GM04504 (cell line): ENCODE measurements at places on chromosomes 12 and 14.

- no peak for DNase-seq
Measured at GRCh38 chr12:54265364-54265812, 14.5 kb downstream of the CBX5 start.

- no peak for DNase-seq
Measured at GRCh38 chr14:88310449-88310848, 12.6 kb downstream of the KCNK10 start.

DNA sequence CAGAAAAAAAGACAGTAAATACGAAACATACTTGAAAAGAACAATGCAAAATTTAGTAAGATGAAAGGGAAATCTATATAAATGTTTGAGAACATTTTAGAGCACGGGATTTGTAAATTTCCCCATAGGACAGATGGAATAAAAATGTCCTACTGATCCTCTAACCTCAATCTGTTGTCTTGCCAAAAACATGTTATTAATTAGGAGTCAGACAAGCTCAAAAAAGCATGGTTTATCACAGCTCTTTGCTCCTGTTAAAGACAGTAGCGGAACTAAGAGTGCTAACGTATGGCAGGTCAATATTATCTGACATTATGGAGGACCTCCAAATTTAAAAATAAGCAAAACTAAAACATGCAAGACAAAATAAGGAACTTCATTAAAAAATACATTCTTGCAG is 12.9 kb downstream of the GMFB start:
- no peak for DNase-seq

GRCh38 chr14:73344319-73344718 is 107.0 kb downstream of the PAPLN start:
- no peak for DNase-seq

DNA sequence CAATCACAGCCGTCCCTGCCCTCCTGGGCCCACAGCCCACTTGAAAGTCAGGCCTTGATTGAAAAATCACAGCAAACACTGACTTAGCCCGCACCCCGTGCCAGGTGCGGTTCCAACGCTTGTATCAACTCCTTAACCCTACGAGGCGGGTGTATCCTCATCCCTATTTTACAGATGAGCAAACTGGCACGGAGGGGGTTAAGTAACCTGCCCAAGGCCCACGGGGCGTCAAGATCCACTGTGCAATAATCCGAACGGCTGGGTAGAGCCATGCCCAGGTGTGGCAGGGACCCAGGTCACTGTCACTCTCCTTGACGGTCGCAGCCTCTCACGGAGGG is 583 bp downstream of the DNAH10 start:
- DNase-seq = no peak

DNA sequence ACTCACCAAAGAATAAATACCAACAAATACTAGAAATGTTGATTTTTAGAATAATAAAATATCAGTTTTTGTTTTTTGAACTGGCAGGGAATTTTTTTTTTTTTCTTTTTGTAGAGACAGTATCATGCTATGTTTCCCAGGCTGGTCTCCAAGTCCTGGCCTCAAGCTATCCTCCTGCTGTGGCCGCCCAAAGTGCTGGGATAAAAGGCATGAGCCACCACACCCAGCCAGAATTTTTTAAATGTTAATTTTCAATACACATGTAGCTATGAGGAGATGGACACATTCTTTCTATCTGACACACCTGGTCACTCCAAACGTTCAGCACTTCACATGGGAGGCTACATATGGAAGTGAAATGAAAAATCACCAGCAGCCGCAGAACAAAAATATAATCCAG is 126.8 kb downstream of the ETV6 start:
- DNase-seq = no peak

GRCh38 chr12:14303661-14304155 is 61.8 kb upstream of the ATF7IP start:
- DNase-seq = no peak

GRCh38 chr12:5222011-5222461 is 178.4 kb downstream of the KCNA5 start:
- DNase-seq = no peak

DNA sequence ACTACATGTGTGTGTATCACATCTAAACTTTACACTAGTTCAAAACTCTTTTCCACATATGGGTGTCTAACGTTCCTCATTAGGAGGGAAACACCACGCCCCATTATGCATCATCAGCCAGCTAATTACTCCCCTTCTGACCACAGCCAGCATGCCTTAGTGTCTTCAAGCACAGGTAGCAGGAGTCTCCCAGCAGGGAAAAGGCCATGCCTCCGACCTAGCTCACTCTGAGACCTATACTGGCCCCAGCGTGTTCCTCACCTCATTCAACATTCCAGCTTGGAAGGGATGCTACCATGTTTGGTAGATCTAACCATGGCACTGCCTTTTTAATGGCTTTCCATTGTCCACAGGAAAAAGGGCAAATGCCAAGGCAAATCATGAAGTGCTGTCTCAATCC is 66.1 kb upstream of the PRB2 start:
- no peak for DNase-seq

- DNase-seq = no peak
Measured at GRCh38 chr14:48504921-48505320, 829.5 kb upstream of the MDGA2 start.

GRCh38 chr12:15831315-15831978 is 42.3 kb upstream of the EPS8 start:
- no peak for DNase-seq

- no peak for DNase-seq
Measured at GRCh38 chr12:75982979-75983660, 48.5 kb downstream of the PHLDA1 start.
